Memory B cell (primary cell): ENCODE measurements at places on chromosomes 16 and 17.
A peak's percentile ranks its signal among the peaks of the same experiment; 100 is the strongest.

DNA sequence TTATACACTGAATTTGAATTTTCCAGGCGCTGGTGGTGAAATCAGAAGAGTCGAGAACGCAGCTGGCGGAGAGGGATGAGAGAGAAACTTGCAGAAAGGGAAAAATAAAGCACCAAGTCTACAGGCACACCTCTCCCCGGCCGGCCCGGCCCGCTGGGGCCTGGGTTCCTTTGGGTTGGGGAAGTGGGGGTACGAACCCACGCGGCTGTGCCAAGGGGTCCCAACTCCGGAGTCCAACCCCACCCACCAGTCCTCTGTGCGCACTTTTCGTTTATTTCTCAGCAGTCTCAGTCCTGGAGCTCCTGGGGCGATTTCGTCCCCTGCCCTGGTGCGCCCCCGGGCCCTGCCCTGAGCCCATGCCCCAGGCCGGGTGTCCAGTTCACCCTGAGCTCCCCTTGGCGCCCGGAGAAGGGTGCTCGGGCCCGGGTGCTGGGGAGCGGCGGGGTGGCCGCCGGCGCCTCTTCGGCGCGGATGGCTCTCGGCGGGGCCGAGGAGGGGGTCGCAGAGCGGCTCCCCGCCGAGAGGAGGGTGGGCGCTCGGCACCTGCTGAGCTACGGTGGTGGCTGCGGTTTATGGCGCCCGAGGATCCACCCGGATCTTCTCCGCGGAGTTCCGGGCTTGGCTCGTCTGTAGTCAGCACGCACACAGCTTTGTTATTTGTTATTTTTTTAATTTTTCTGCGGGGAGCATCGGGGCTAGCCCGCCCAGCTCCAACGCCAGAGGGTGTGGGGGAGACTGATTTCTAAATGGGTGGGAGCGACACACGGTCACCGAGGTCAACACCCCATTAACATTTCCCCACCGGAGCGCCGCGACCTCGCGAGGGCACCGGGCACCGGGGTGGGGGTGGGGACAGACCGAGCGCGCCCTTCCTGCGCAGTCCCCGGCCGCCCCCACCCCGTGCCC, 15.7 kb upstream of the CBX8 start:
- DNase-seq = no peak

DNA sequence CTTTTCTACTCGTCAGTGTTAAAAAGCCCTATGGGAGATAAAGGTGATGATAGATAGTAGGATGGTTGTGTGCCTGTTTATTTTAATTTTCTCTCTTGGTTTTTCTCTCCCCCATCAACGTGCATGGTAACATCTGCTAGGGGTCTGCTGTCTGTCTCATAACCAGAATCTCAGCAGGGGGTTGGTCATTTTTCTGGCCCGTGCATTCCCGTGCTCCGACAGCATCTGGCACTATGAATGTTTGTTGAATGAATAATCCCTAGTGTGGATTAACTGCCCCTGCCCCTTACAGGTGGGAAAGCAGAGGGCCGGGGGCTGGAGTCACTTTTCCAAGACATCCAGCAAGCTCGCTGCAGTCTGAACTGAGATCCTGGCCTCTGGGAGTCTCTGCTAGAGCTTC, 6.3 kb downstream of the CA5A start:
- DNase-seq = no peak

- no peak for DNase-seq
Observed at GRCh38 chr16:77611386-77611785, 110.9 kb upstream of the NUDT7 start.

DNA sequence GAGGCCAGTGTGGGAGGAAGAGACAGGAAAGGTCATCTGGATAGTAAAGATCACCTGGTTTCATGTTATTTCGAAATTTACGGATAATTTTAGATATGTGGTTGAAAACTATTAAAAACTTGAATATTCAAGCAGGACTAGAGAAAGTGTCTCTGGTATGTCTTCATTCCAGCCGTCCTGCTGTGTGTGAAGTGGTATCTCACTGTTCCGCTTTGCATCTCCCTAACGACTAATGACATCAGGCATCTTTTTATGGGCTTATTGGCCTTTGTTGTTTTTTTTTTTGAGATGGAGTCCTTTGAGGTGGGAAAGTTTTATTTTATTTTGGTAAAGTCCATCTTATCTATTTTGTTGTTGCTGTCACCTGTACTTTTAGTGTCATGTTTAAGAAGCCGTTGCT, 214.4 kb upstream of the CHMP6 start:
- no peak for DNase-seq

GRCh38 chr16:2045965-2046892, 1.4 kb downstream of the NTHL1 start:
- no peak for DNase-seq

DNA sequence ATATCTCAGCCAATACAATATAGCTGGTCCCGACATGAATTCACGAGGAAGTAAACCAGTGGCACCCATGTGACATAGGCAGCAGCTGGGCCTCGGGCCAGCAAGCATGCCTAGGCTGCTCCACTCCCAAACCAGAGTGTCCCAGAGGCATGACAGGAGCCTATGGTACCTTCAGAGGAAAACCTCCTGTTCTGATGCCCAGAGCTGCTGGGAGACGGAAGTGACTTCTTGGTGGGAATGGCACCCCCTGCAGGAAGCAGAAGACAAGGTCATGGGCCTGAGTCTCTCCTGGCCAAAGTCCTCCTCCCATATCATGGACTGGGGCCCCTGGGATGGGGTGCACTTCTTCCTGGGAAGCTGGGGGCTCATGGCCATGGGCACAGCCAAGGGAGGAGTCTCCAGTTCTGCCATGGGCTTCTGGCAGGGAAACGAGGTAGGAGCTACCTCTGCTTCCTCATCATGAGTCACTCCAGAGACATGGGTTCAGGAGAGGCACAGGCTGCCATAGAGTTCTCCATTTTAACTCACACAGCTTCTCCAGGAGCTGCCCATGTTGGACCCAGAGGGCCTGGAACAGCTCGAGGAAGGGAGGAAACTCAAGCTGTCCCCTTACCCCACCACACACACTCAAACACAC, 13.4 kb downstream of the FBF1 start:
- DNase-seq = no peak

GRCh38 chr17:4342535-4342934, 23.9 kb downstream of the UBE2G1 start:
- DNase-seq = no peak

- no peak for DNase-seq
Observed at GRCh38 chr16:20079106-20079505, 5.4 kb upstream of the GPR139 start.

DNA sequence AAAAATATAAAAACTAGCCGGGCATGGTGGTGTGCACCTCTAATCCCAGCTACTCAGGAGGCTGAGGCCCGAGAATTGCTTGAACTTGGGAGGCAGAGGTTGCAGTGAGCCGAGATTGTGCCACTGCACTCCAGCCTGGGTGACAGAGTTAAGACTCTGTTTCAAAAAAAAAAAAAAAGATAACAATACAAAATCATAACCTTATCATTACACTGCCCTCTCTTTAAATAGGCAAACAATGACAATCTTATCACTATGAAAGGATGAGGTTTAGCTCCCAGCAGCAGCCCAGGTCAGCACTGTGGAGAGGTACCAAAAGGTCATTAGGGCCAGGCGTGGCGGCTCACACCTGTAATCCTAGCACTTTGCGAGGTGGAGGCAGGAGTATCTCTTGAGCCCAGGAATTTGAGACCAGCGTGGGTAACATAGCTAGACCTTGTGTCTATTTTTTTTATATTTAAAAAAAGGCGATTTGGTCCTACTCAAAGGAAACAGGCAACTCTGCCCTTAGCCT, 3.5 kb upstream of the DPEP2NB start:
- DNase-seq = no peak

DNA sequence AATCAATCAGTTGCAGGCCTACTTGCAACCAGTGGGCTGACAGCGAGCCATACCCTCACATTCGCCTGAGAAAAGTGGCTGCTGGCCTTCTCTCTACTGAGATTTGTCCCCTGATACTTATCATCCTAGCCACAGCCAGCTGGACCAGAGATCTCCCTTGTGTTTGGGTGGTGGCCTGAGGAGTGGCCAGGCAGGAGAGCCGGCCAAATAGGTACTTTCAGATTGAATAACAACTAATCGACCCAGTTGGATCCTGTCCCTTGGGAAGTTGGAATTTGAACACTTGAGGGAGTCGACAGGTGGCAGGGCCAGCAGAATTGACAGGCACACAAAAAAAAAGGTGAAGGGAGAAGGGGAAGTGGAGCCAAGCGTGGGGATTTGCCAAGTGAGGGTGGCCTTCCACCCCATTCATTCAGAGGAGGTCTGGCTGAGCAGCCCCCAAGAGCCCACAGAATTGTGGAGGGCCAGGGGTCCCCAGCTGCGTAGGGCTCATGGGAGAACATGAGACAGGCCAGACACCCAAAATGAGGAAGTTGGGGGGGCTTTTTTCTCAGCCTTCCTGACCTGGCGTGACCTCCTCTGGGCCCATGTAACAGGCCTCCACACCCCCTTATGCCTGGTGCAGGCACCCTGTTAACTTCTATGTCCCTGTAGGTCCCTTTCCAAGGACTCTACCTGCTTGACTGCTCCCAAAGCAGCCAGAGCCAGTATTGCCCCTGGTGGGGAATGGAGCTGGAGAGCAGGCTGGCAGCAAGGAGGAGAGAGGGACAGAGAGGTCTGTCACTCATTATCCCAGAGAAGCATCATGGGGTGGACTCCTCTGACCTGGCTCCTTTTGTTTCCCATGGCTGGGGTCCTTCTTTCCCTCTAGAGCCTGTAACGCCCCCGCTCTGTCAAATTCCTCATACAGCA, 2.9 kb upstream of the RANGRF start:
- DNase-seq = no peak

- no peak for DNase-seq
Observed at GRCh38 chr16:24890746-24891145, 45.0 kb downstream of the SLC5A11 start.

GRCh38 chr16:50747207-50747956, 5.5 kb downstream of the CYLD start:
- DNase-seq = no peak

DNA sequence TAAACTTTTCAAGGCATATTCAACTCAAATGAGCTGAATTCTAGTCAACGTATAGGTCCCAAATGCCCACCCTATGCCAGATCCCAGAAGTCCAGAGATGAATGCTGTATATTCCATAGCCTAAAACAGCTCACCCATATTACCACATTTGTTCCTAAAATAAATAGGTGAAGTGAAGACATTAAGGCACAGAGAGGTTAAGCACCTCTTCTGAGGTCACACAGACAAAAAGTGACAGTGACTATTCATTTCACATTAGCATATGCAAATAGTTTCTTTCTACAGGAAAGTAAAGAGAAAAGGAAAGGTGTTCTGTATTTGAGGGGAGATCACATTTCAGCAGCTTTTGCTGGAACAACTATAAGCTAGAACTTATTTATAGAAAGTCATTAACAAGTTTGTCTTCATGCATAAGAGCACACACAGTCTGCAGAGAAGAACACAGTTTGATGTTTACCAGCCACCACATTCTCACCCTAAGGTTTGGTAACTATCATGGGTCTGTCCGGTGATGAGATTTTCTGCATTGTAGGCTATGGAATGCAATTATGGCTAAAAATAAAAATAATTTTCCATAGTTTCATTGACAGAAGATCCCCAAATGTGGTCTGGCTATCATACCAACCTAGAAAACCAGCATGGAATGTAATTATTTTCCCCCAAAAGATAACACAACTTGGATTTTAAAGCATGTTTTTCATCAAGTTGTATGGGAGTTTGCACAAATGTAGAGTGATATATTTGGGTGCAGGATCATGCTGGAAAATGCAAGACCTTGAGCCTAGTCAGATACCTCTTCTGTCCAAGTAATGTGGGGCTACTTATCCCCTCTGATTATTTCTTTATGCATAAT, 402.1 kb downstream of the UTP18 start:
- no peak for DNase-seq

GRCh38 chr16:52437277-52437670, 109.7 kb downstream of the TOX3 start:
- no peak for DNase-seq

- DNase-seq = no peak
Observed at GRCh38 chr16:16150117-16150877, 73.0 kb downstream of the ABCC6 start.

DNA sequence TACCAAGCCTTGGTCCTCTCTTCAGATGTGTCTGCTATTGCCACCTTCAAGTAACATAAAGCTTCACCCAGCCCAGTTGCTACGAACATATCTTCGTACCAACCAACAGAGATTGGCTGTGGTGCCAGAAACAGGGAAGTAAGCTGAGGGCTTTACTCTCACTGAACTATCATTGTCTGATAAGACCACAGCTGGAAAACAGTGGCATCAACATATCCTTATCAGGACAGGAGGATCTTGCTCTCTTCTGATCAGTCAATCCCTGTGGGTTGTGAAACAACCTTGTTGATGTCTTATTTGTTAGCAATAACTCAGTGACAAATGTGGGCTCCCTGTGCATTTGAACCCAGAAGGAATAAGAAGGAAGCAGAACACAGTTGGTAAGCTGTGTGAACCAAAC, 446.3 kb upstream of the MAF start:
- no peak for DNase-seq

- DNase-seq = no peak
Observed at GRCh38 chr16:2776500-2777139, 460 bp downstream of the ELOB start.

DNA sequence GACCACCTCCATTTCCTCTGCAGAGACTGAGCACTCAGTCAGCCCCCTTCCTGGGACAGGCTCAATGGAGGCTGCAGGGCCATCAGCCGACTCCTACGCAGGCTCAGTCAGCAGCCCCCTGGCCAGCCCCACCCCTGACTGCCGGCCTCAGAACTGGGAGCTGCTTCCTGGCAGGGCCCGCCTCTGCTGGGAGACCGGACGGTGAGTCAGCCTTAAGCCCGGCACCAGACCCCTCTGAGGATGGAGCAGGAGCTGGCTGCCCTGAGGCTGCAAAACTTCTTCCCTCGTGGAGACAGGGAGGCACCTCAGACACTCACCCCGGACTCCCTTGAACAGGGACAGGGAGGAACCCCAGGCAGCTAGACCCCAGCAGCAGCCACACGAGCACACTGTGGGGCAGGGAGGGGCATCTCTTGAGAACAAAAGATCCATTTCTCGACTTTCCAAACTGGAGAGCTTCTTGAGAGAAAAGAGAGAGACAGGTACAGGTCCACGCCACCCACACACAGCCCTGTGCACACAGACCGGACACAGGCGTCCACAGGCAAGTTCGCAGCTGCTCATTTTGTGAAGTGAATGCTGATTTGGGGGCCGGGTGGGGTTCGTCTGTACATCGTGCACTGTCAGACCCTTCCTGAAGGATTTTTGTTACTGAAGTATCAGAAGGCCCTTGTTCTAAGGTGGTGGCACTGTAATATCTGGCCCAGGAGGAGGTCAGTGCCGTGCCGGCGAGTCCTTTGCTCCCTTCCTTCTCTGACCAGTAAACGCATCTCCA, 1.3 kb upstream of the TUBB3 start:
- no peak for DNase-seq

GRCh38 chr16:30896889-30897733, 697 bp downstream of the CTF1 start:
- DNase-seq = peak; percentile 58

GRCh38 chr16:88737298-88738150, 31.2 kb downstream of the CTU2 start:
- peak; percentile 75 for DNase-seq

- DNase-seq = no peak
Observed at GRCh38 chr17:58229881-58230280, 8.5 kb upstream of the LPO start.
